Activated CD8-positive, alpha-beta memory T cell treated with anti-CD3 and anti-CD28 coated beads, Interleukin-2, amount 50 U/mL, for 48 hours (primary cell): ENCODE measurements at places on chromosomes 2 and 18.
A peak's percentile ranks its signal among the peaks of the same experiment; 100 is the strongest.

DNA sequence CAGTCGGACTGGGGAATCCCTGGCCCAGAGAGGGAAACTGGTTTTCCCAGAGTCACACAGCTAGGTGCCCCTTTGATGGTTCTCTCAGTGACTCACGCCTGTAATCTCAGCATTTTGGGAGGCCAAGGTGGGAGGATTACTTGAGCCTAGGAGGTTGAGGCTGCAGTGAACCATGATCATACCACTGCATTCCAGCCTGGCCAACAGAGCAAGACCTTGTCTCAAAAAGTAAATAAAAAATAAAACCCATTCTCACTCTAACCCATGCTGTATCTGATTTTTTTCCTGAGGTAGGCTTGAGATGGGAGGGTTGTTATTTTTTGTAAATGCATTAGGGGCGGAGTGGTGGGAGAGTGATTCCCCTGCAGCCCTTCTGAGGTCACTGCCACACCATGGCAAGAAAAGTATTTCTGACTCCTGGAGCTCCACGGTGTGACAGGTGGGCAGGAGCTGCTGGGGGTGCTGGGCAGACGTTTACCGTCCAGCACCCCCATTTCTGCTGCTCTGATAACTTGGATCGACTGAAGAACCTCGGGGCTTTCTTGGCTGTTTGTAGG lies 60.3 kb downstream of the HPCAL1 start:
- DNase-seq = no peak

- DNase-seq = no peak
Measured at GRCh38 chr18:80010551-80010906, 22.2 kb upstream of the TXNL4A start.

DNA sequence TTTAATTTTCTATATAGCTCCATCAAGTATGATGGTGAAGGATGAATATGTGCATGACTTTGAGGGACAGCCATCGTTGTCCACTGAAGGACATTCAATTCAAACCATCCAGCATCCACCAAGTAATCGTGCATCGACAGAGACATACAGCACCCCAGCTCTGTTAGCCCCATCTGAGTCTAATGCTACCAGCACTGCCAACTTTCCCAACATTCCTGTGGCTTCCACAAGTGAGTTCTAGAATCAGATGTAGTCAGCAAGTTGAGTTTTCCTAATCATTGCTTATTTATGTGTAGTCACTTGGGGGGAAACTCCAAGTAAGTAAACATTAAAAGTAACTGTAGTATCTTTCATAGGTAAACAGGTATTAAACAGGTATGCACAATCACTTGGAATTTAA lies 24.8 kb downstream of the SMAD4 start:
- DNase-seq = no peak

GRCh38 chr2:27779417-27780055 lies 8.0 kb downstream of the MRPL33 start:
- no peak for DNase-seq

- DNase-seq = no peak
Measured at GRCh38 chr2:84238907-84239306, 220.2 kb downstream of the SUCLG1 start.

DNA sequence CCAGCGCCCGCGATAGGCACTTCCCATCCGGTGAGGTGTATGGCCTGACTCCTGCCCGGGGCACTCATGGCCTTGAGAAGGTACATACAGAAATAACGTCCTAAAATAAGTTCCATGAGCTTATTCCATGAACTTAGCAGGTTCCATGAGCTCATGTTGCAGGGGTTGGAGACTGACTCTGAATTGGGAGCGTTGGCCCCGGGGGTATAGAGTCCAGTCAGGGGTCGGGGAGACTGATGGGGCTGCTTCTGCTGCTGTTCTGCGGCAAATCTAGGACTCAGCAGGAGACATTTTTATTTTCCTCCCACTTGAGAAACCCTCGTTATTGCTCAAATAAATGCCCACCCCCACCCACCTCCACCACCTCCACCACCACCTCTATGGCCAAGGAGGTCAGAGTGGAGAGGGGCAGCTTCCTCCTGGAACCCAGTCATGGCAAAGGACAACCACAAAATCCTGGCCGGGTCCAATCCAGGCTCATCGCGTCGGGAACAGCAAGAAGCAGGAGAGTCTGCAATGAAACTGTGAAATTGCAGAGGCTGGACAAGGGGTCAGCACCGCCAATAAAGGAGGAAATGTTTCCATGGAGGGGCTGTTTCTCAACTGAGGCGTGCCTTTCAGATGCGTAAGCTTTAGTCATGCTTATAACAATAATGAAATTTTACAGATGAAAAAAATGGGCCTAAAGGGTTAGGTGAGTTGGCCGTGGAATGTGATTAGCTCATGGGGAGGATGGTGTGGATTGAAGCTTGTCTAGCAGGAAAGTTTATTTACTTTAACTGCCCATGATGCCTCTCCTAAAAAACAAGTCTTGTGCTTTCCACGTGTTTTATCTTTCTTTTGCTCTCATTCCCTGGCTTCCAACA lies 136.6 kb upstream of the ALKAL2 start:
- no peak for DNase-seq

- peak; percentile 80 for DNase-seq
Measured at GRCh38 chr18:23071285-23071684, 64.0 kb upstream of the CABLES1 start.

DNA sequence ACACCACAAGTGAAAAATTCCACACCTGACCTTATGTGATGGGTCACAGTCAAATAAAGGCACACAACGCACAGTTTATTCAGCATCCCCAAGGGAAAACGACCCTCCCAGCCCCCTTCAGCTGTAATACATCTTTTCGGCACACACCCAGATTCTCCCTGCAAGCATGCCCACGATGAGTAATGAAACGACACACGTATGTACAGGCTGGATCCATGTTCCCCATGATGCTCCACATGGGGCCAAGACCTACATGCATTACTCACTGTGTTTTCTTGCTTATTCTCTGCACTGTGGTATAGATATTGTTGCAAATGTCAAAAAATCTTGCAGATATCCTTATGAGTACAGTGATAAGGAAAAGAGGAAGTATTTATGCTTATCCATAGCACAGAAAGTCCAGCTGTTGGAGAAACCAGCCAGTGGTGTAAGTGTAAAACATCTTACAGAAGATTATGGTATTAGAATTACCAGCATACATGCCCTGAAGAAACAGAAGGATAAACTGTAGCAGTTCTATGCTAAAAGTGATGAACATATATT lies 32.5 kb upstream of the SGPP2 start:
- no peak for DNase-seq

- DNase-seq = no peak
Measured at GRCh38 chr18:34604591-34604990, 105.5 kb upstream of the DTNA start.

DNA sequence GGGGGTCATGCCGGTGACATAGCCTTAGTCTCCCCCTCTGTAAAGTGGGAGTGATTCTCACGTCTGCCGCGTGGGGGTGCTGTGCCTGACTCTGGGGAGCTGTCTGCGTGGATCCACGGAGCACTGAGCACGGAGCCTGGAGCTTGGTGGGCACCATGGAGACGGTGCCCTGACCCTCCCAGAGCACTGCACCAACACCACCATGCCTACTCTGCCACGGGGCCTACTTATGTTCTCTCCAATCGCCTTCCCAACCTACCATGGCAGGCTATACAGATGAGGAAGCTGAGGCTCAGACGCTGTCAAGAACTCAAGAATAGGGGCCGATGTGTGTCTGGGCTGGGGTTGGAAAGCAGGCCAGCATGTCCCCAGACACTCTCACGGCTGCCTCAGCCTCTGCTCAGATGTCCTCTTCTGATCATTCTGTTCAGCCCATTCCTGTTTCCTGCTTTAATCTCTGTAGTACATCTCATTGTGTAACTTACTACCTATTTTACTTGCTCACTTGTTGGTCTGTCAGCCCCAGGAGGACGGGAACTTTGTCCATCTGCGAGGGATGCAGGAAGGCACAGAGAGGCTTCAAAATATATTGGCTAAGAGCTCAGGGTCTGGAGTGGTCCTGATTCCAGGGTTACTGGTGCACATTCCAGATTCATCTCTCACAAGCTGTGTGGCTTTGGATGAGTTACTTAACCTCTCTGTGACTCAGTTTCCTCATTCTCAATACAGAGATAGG lies 168.1 kb upstream of the HS6ST1 start:
- DNase-seq = peak; percentile 25

GRCh38 chr2:227862227-227862740 lies 9.1 kb upstream of the DAW1 start:
- DNase-seq = no peak

GRCh38 chr2:181407171-181407570 lies 50.0 kb upstream of the ITGA4 start:
- no peak for DNase-seq

GRCh38 chr2:226756131-226756530 lies 43.5 kb downstream of the IRS1 start:
- DNase-seq = no peak

DNA sequence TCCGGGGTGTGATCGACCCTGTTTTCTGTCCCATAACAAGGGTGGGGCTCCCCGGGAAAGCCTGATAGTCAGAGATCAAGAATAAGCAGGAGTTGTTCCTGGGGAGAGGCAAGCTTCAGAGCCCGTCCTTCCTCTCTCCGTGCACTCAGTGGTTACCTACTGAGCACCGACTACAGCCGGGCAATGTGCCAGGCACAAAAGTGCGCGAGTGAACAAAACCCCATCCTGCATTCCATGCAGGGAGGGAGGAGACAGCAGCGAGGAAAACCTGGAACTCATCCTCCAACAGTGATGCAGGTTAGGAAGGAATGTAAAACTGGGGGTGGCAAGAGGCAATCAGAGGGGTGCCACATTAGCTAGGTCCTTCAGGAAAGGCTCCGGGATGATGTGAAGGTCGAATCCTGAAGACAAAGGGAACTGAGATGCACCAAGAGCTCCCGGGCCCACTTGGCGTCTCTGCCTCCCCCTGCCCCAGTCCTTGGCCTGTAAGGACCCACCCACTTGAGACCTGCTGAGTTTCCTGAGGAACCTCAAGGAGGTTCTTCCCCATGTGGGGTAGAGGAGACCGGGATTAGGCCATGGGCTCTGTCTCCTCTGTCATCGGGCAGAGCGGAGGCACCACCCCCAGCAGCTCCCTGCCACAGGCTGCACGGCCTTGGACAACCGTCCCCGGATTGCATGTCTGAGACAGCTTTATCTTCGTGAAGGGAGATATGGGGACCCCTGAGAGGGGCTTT lies 198.2 kb downstream of the NDUFA10 start:
- peak; percentile 36 for DNase-seq

DNA sequence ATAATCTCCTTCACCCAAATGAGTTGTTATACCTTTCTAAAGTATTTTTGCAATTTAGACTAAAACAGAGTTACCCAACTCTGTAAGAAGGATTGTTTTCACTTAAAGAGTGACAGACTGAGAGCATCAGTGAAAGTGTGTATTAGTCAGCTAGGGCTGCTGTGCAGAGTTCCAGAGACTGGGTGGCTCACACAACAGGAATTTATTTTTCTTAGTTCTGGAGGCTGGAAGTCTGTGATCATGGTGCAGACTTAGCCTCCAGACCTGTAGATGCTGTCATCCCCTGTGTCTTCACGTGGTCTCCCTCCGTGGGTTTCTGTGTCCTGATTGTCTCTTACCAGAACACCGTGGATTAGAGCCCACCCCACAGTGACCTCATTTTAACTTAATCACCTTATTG lies 40.0 kb downstream of the BCL2L11 start:
- DNase-seq = no peak

GRCh38 chr2:184444217-184444616 lies 154.1 kb upstream of the ZNF804A start:
- no peak for DNase-seq

GRCh38 chr2:37117566-37117965 lies 33.2 kb downstream of the GPATCH11 start:
- no peak for DNase-seq

- DNase-seq = no peak
Measured at GRCh38 chr2:157905092-157905491, 29.0 kb upstream of the ACVR1 start.

DNA sequence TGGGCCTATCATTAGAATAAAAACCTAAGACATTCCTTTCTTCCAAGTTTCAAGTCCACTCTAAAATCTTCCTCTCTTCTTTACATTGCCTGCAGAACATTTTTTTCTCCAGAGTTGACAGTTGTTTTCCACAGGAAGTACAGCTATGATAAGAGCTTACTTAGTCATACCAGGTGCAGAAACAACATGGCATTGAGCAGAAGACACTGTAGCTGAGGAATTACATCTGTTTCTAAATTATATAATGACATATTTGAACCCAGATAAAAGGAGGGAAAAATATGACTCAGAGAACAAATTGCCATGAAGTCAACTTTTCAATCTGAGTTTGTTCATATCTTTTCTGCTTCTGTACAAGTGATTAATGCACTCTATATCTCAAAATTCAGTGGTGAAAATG lies 30.2 kb downstream of the CMPK2 start:
- no peak for DNase-seq

GRCh38 chr2:99259465-99259864 lies 4.0 kb upstream of the LYG2 start:
- DNase-seq = no peak

DNA sequence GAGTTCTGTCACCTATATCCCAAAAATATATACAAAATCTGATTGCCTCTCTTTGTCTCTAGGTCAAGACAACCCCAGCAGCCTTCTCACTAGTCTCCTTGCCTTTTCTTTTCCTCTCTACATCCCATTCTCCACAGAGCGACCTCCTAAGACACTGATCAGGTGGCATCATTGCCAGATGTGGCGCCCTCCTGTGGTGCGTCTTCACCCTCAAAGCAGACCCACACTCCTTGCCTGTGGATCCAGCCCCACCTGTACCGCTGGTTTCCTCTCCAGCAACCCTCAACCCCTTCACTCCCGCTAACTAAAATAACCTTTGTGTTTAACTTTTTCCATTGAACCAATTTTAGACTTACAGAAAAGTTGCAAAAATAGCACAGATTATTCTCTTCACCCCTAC lies 273.3 kb downstream of the GLI2 start:
- DNase-seq = no peak

DNA sequence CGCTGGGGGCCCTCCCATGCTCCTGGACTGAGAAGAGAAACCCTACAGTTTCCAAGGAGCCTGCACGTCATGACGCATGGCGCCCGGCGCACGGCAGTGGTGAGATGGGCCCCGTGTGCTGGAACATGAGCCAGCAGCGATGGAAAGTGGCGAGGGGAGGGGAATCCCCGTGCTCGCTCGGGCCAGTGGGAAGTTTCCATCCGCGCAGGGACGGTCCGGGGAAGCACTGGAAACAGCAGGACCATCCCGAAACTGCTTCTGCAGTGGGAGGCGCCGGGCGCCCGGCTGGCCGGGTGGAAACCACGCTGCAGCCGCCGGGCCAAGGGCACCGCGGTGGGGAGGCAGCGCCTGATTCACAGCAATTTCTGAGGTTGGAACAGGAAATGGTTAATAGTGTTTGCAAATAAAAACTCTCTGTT lies 4.9 kb upstream of the PDCD1 start:
- peak; percentile 83 for DNase-seq
